ENCODE measurements at places on chromosomes 13 and 19.

GRCh38 chr13:37090912-37091311 lies 14.6 kb downstream of the CSNK1A1L start:
- no peak for DNase-seq

GRCh38 chr13:111216166-111216960 lies 101.3 kb downstream of the ARHGEF7 start:
- peak; percentile 34 for DNase-seq

DNA sequence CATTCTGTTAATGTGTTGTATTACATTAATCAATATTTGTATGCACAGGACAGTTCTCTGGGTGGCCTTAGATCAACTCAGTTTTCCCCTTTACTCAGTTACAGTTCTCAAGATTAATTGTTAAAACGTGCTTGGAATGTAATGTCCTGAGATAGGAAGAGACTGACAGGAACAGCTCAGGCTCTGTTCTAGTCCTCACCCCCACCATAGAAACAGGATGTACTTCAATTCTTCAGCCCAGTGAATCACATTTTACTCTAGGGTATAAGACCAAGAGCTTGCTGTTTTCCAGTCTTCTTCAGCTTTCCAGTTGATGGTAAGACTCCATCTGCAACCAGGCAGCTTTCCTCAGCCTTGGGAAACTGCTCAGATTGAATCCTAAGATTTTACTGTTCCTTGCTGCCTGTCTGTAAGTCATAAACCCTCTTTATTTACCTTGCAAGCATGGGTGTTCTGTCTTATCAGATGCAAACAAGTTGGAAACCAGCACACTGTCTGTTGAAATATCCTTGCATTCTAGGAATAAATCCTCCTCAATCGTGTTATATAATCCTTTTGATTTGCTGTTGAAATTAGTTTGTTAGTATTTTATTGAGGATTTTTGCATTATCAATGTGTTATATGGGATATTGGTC lies 836.9 kb upstream of the PCDH9 start:
- DNase-seq = no peak

DNA sequence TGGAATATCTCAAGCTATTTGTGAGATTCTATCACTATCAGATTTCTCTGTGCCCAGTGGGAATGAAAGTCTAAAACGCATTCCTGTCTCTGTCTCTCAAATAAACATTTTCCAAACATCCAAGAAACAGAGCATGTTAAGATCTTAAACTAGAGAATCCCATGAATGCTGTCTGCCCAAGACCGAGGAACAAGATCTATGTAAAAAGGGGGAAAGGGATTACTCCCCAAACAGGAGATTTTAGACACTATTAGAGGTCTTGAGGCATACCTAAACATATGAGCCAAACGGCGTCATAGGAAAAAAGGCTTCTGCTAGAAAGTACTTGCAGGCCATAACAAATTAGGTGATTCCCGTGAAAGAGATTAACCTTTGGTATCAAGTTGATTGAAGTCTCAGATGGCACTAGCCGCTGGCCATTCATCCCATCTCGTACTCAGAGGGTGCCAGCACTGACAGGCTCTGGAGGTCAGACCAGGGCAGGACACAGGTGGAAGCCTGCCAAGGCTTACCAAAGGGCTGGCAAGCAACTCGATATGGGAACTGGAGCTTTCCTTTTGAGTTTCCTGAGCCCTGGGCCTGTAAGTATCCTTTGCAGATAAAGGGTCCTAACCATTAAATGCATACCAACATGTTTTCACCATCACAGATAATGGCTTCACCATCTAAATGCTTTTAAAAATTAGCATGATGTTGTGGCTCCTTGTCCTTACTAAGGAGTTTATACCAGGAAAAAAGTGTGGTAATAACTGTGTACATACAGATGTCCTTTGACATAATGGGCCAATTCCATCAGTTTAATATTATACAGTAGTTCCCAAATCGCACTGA lies 225.2 kb downstream of the FOXO1 start:
- no peak for DNase-seq

GRCh38 chr19:49888510-49888824 lies 8.2 kb downstream of the IL4I1 start:
- no peak for DNase-seq

DNA sequence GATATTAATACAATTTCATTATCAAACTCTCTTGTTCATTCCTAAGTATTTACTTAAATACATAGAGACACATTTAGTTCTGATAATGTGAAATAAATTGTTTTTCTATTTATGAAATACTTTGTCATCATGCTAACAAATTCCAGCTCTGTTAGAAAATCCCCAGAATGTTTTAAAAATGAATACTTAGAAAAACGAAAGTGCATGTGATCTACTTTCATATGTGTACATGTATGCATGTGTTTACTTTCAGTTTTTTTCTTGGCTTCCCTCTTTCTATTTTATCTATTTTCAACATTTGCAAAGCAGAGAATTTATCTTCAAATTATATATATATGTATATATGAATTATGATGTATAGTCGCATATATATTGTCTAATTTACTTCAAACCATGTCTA lies 1110.0 kb upstream of the PCDH20 start:
- DNase-seq = no peak

DNA sequence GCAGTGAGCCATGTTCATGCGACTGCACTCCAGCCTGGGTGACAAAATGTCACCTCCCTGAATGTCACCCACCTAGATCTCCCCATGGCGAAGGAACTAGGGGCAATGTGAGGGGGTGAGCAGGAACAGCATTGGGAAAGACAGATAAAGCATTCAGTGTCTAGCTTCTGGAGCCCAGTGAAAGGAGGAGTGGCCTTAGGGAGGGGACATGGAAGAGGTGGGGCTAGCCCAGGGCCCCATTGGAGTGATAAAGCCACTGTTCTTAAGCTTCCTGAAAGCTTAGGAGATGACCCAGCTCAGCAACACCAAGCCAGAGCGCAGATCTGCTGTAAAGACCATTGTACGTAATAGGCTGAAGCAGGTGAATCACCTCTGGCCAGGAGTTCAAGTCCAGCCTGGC lies 13.0 kb upstream of the KCNN1 start:
- no peak for DNase-seq

DNA sequence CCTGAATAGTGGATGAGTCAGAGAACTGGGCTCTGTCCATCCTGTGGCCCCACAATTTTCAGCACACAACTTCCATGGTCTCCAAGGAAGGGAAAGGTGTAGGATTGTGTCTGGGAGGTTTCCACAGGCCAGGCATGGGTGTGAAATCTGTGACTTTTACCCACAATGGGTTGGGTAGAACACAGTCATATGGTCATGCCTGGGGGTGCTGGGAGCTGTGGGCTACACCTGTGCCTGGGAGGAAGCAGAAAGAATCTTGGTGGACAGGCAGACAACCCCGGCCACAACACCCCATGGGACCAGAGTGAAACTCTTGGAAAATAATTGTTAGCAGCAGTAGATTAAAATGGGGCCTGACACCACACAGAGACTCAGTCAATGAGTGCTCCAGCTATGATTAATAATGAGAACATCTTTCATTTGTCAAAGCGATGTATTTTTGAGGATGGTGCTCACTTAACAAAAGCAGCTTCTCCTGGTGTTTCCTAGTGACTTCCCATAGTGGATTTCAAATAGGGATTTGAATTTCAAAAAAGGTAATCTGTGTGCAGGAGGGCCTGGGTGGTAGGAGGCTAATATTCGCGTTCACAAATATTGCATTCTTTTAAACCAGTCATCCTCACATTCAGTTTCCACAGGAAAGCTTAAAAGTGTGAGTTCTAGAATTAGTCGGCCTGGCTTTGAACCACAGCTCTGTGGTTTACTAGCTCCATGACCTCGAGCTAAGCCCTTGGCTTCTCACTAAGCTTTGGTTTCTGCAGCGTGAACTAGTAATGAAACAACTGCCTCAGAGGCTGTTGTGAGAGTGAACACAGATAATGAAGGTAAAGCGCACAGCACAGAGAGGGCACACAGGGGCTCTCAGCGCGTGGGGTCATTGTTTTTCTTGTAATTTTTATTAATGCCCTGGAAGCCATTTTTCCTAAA lies 89.3 kb upstream of the UQCRFS1 start:
- DNase-seq = no peak

DNA sequence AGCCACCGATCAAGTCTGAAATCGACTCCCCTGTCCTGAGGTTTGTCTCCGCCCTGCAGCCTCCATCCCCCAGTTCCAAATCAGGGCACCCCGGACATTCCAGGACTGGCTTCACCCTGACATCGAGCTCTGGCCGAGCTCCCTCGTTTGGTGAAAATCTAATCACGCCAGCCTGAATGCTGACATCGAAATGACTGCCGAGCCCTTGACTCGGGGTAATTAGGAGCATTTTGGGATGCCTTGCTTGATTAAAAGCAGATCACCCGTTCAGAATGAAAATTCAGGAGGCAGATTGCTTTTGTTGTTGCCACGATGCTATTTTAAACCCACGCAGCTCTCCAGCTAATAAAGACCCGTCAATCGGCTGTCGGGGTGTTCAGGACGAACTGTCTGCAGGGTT lies 34.3 kb downstream of the ZNRF4 start:
- DNase-seq = no peak

- DNase-seq = no peak
Measured at GRCh38 chr13:57314897-57315520, 148.0 kb downstream of the PRR20E start.

DNA sequence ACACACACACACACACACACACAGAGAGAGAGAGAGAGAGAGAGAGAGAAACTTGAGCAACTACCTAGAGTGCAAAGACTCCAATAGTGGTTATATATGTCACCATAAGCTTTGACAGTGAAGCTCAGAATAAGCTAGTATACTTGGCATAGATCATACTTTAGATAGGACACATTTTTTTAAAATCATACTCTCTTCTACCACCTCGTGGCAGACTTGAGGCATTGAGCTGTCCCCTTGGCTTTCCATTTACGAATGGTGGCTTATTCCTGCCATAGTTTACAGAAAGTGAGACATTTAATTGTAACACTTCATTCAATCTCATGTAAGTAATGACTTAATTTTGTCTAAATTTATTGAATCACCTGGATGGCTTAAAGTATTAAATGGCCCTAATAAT lies 108.2 kb downstream of the EDNRB start:
- no peak for DNase-seq

- DNase-seq = no peak
Measured at GRCh38 chr13:80334597-80335260, 6.2 kb downstream of the SPRY2 start.

DNA sequence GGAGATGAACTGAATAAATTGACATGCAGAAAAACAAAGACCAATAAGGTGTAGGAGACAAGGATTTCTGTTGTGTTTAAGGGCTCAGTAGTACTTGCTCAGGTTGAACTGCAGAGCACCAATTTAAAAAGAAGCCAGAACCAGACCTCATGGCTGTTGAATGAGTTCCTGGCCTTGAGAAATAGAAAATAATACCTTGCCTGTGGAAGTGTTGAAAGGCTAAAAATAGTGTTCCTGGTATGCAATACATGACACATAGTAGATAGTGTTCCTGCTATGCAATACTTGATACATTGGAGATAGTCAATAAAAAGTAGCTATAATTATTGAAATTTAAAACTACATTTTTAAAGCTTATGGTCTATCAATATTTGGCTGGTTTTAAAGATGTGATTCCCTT lies 595.8 kb downstream of the PCDH9 start:
- no peak for DNase-seq

- no peak for DNase-seq
Measured at GRCh38 chr19:40597329-40597838, 3.8 kb upstream of the LTBP4 start.

- DNase-seq = no peak
Measured at GRCh38 chr19:55070466-55071128, 5.1 kb upstream of the EPS8L1 start.

DNA sequence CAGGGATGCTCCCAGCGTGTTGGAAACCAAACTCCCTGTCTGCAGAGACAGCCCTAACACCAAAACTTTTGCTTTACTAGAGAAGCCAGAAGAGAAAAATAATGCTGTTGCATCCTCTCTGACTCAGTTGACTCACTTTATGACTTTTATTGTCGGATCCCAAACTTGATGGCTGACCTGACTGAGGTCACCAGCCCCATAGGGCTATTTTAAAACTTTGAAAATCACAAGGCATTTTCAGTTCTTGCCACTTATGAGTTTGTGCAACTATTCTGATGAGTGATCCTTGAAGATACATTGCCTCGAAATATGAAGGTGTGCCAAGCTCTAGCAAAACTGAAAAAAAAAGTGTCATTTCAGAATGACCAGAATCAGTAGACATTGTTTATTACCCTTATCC lies 320.2 kb downstream of the DLEU7 start:
- no peak for DNase-seq

DNA sequence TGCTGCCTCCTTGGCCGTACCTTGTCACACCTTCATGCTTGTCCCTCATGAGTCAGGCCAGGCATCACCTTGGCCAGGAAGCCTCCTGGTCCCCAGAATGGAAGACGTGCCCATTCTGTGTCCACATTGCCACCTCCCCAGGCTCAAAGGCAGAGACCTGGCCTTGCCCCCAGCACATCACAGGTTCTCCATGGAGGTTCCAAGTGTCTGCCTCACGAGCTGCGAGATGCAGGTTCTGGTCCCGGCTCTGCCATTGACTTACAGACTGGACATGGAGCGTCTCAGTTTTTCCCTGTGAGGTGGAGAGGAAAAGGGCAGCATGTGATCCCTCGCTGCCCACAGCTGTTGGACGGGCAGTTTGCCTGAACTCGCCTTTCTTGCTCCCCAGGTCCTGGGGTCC lies 9.1 kb upstream of the SLC7A10 start:
- no peak for DNase-seq

- DNase-seq = no peak
Measured at GRCh38 chr19:15439078-15439799, 10.5 kb downstream of the WIZ start.

Measured in CD4-positive, alpha-beta T cell treated with Interleukin-1 beta for 1 hour (primary cell).